ENCODE measurements at places on chromosomes 7 and 10. TPM values are rescaled to one million over a fixed set of nuclear protein-coding genes. Genes with fewer than 3 reads are reported as not detected.

Gene ANXA8
- total RNA-seq: 1.4 TPM

Gene ENO4
- total RNA-seq: not detected

Gene ELOVL3
- 0.07 TPM for total RNA-seq

Gene TAS2R5
- total RNA-seq: 0.35 TPM

Gene SLIT1
- total RNA-seq: 0.12 TPM

Gene OR2A5
- not detected for total RNA-seq

Gene DDX56
- total RNA-seq: 106 TPM

Gene COBL
- 6.6 TPM for total RNA-seq

Gene GPR85
- 0.22 TPM for total RNA-seq

Gene TMEM196
- not detected for total RNA-seq

Gene KDM7A
- 1.6 TPM for total RNA-seq

- no peak for DNase-seq
Observed at GRCh38 chr10:86393362-86393761, 26.8 kb upstream of the GRID1 start.

- no peak for DNase-seq
Observed at GRCh38 chr7:78037603-78038002, 239.0 kb downstream of the PHTF2 start.

- DNase-seq: no peak
Observed at GRCh38 chr10:97825020-97825760, 24.5 kb upstream of the GOLGA7B start.

GRCh38 chr10:46308666-46309450 is 22.1 kb downstream of the ANTXRL start:
- DNase-seq: no peak

DNA sequence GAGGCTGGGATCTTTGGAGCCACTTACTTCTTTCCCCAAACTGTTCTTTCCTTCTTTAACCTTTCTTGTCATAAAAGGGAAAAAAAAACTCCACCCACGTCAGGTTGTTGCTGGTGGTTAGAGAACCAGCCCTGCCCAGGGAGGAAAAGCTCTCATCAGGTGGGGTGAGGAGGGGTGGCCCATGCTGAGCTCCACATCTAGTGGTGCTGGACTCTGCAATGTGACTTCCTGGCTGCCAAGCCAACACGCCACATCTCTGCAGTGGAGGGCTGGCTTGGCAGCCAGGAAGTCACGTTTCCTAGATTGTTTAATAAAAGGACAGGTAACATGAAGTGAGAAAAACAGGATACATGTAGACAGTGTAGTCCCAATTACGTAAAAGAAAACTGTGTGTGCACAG is 37.4 kb downstream of the WIPF3 start:
- no peak for DNase-seq

GRCh38 chr10:51389415-51390321 is 309.7 kb downstream of the CSTF2T start:
- peak; percentile 93 for DNase-seq

- no peak for DNase-seq
Observed at GRCh38 chr10:69936091-69936490, 116.6 kb upstream of the MACROH2A2 start.

DNA sequence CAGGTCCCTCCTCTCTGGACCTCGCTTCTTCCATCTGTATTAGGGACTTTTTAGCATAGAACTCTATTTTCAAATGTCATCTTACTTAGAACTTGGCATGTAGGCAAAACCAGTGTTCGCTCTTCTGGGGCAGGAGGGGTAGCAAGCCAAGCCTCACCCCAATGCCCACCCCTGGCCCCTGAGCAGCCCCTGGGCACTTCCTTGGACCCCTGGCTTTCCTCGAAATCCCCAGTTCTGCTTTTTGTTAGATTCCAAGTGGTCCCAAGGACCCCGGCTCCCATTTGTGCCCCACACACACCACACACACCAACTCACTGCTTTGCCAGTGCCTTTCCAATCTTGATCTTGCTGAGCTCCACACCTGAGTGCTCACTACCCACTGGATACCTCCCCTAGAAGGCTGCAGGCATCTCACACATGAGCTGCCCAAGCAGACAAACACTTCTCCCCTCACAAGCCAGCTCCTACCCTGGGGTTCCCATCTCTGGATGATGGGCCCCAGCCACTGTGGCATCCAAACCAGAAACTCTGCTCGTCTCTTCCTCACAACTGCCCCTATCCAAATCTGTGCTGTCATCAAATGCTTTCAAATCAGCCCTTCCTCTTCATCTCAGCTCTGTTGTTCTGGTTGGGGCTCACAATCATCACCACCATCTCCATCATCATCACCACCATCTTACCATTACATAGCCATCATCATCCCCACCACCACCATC is 167.9 kb upstream of the ZMIZ1 start:
- no peak for DNase-seq

DNA sequence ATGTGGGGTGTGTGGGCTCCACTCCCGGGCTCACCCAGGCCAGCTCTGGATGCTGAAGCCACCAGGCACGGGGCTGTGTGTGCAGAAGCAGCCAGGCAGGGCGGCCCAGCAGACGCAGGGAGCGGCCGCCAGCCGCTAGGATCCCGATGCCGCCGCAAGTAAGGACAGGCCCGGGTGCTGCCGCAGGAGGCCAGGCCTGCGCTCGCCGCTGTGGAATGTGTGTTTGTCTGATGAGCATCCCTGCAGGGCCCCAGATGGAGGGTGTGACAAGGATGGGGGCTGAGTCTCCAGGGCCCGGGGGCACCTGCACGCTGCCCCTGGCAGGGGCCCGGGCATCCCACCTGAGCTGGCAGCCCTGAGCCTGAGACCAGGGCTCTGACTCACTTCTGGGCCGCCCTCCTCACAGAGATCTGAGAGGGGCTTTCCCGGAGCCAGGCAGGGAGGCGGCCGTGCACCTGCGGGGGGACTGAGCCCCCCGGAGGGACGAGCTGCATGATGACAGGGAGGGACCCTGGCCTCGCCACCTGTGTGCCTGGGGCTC is 101.5 kb downstream of the FOXL3 start:
- no peak for DNase-seq

GRCh38 chr10:10551596-10552301 is 465.9 kb upstream of the CELF2 start:
- DNase-seq: no peak

- DNase-seq: no peak
Observed at GRCh38 chr7:32336726-32337125, 153.5 kb downstream of the LSM5 start.

- DNase-seq: no peak
Observed at GRCh38 chr10:4313051-4313450, 513.0 kb upstream of the AKR1E2 start.

- DNase-seq: no peak
Observed at GRCh38 chr10:9339716-9340115, 1285.2 kb downstream of the GATA3 start.

Measured in epithelial cell of proximal tubule (primary cell).